ENCODE measurements at places on chromosomes 13 and 19.

- no peak overlapping the region for H3K4me3 ChIP-seq
- H3K4me1 ChIP-seq, result no peaks in the 10 kb centered on the region
- no peak overlapping the region for H3K27ac ChIP-seq
- H3K36me3 ChIP-seq, result no peaks in the 10 kb centered on the region
Observed at GRCh38 chr13:75495938-75496337, 14.0 kb upstream of the TBC1D4 start.

DNA sequence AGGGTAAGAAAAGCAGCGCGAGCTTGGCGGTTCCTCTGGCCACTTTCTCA is at the start of gene DMRTC2:
TSS of gene DMRTC2 (plus strand) at position 42 of the 50 bp plus-strand sequence. CDS start 2,387 bp downstream, outside the sequence.
- DNase-seq, result no peak
- no peaks in the 10 kb centered on the region for H3K36me3 ChIP-seq
- no peak within 1 kb of the TSS for H3K4me3 ChIP-seq
- no peaks in the 10 kb centered on the region for H3K27me3 ChIP-seq
- no peaks in the 10 kb centered on the region for H3K4me1 ChIP-seq

GRCh38 chr13:46100191-46100815 is 4.5 kb downstream of the CPB2 start:
- no peaks in the 10 kb centered on the region for H3K27me3 ChIP-seq
- H3K27ac ChIP-seq, result no peak overlapping the region
- H3K4me3 ChIP-seq, result no peak overlapping the region
- H3K36me3 ChIP-seq, result no peaks in the 10 kb centered on the region
- no peaks in the 10 kb centered on the region for H3K4me1 ChIP-seq

DNA sequence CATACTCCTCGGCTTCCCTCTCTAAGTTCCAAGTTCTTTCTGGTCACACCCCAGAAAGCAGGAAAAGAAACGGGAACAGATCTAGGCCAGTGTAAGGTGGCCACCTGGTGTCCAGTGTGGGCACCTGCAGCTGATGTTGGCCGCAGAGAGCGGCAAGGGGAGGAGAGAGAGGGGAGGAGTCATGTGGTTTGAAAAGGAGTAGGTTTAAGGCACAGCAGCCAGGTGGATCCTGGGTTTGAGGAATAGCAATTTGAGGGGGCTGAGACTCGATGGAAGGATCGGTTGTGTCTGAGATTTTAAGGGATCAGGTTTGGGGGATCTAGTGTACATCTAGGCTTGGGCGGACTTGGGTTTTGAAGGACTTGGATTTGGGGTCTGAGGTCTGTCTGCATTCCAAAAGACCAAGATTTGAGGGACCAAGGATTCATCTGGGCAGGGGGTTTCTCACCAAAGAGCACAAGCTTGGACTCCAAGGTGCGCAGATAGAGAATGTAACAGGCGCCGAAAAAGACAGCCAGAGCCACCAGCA is 1.2 kb downstream of the RABAC1 start:
- DNase-seq, result no peak
- no peaks in the 10 kb centered on the region for H3K27me3 ChIP-seq
- peak overlapping the region; percentile 93 for H3K27ac ChIP-seq
- peaks cover 12% of the 10 kb centered on the region for H3K36me3 ChIP-seq

- H3K4me3 ChIP-seq, result peak overlapping the region; percentile 52
- peak overlapping the region; percentile 70 for H3K27ac ChIP-seq
- no peak for DNase-seq
Observed at GRCh38 chr13:93227878-93228642, 1.5 kb downstream of the GPC6 start.

- H3K27me3 ChIP-seq, result no peaks in the 10 kb centered on the region
- H3K36me3 ChIP-seq, result no peaks in the 10 kb centered on the region
- no peak for DNase-seq
- no peaks in the 10 kb centered on the region for H3K4me1 ChIP-seq
- H3K27ac ChIP-seq, result no peak overlapping the region
- no peak overlapping the region for H3K4me3 ChIP-seq
Observed at GRCh38 chr13:98339684-98340425, 162.8 kb upstream of the RNF113B start.

DNA sequence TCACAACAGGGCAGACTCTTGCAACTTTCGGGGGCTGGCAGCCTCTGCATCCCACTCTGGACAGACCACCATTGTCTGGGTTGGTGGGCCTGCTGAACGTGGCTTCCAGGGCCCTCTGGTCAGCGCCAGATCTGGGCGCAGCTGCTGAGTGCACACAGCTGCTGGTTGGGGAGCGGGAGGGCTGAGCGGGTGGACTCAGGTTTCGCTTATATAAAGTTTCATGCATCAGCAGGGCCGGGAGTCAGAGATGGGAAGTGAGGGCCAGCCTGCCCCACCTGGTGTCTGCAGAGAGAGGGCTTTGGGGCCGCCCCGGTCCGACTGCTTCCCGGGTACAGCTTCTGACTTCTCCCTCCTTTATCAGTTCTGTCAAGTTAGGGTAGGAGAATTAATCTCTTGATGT is 6.9 kb downstream of the ARHGEF7 start:
- H3K27me3 ChIP-seq, result no peaks in the 10 kb centered on the region
- H3K27ac ChIP-seq, result peak overlapping the region; percentile 89
- no peak overlapping the region for H3K4me3 ChIP-seq
- H3K36me3 ChIP-seq, result no peaks in the 10 kb centered on the region
- peaks cover 44% of the 10 kb centered on the region for H3K4me1 ChIP-seq

GRCh38 chr13:71775966-71776365 is 91.0 kb downstream of the DACH1 start:
- no peaks in the 10 kb centered on the region for H3K4me1 ChIP-seq
- no peak overlapping the region for H3K27ac ChIP-seq
- DNase-seq, result no peak
- no peaks in the 10 kb centered on the region for H3K27me3 ChIP-seq

GRCh38 chr19:17540174-17540573 is 15.3 kb upstream of the COLGALT1 start:
- H3K27me3 ChIP-seq, result no peaks in the 10 kb centered on the region
- H3K4me1 ChIP-seq, result peaks cover 11% of the 10 kb centered on the region
- no peak overlapping the region for H3K27ac ChIP-seq

GRCh38 chr19:3615524-3616135 is 9.0 kb upstream of the TBXA2R start:
- no peaks in the 10 kb centered on the region for H3K36me3 ChIP-seq
- H3K27me3 ChIP-seq, result no peaks in the 10 kb centered on the region
- H3K4me3 ChIP-seq, result no peak overlapping the region
- peaks cover 17% of the 10 kb centered on the region for H3K4me1 ChIP-seq

GRCh38 chr13:75715601-75716523 is 79.7 kb downstream of the LMO7 start:
- no peaks in the 10 kb centered on the region for H3K4me1 ChIP-seq
- no peaks in the 10 kb centered on the region for H3K36me3 ChIP-seq
- DNase-seq, result no peak
- H3K4me3 ChIP-seq, result no peak overlapping the region
- no peak overlapping the region for H3K27ac ChIP-seq

GRCh38 chr13:98445340-98446233 is 131.3 kb downstream of the STK24 start:
- H3K4me3 ChIP-seq, result no peak overlapping the region
- H3K27ac ChIP-seq, result peak overlapping the region; percentile 79
- no peak for DNase-seq

DNA sequence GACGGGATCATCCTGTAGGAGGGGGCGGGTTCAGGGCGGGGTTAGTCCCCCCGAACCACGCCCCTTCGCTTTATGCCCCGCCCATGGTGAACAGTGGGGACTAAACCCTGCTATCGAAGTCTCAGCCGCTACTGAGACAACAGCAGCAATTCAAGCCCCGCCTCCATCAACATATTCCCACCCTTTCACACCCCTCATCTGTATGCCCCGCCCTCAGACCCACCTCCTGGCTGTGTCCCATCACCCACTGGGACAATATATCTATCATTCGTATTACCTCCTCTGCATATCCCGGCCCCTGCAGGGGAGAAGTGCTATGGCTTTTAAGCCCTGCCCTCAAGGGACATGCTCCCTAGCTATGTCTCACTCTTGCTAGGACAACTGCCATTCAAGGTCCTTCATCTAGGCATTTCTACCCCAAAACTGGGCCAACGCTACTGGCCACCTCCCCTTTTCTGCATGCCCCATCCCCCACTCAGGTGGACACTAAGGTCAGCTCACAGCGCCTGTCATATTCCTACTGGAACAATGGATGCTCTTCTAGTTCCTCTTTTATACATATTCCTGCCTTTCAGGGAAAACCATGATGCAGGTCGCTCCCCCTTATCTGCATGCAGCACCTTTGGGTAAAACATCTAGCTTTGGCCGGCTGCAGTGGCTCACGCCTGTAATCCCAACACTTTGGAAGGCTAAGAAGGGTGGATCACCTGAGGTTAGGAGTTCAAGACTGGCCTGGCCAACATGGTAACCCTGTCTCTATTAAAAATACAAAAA is 11.9 kb downstream of the LRFN1 start:
- no peak for DNase-seq
- H3K27me3 ChIP-seq, result peaks cover 8% of the 10 kb centered on the region
- H3K4me3 ChIP-seq, result no peak overlapping the region
- no peaks in the 10 kb centered on the region for H3K36me3 ChIP-seq

GRCh38 chr19:33407716-33408115 is 34.2 kb downstream of the CEBPG start:
- H3K4me3 ChIP-seq, result no peak overlapping the region
- H3K4me1 ChIP-seq, result peaks cover 14% of the 10 kb centered on the region
- H3K36me3 ChIP-seq, result no peaks in the 10 kb centered on the region

DNA sequence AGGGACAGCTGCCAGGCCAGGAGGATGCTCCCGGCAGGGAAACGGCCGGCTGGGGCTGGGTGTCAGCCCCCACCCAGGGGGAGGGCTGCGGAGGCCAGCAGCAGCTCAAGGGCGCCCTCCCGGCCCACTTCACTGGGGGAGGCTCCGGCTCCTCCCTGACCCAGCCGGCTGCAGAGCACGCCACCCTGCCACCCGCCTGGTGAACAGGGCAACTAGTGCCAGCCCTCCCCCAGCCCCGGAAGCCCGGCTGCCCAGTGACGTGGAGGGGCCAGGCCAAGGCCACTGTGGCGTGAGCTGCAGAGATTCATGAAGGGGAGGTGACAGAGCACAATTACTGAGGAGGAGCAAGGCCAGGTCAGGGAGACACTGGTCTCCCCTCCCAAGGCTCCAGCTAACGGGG is 14.7 kb downstream of the REXO1 start:
- no peak overlapping the region for H3K4me3 ChIP-seq
- DNase-seq, result no peak
- H3K27ac ChIP-seq, result no peak overlapping the region
- H3K36me3 ChIP-seq, result no peaks in the 10 kb centered on the region
- H3K4me1 ChIP-seq, result peaks cover 51% of the 10 kb centered on the region

DNA sequence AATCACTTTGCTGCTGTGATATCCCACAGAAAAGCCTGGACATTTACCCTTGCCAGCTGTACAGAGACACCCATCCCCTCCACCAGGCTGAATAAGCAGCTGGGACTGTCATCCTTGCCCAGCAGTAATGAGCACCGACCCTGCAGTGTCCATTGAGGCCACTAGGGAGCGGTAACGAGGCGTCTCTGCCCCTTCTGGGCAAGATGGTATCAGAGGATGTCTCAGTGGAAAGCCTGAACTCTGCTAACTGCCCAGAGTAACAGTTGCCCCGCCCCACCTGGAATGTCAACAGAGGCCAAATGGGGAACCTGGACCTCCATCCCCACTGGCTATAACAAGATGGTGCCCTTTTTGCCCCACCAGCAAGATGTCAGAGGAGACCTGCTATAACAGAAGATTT is 22.8 kb upstream of the CEACAM20 start:
- no peak overlapping the region for H3K4me3 ChIP-seq
- H3K36me3 ChIP-seq, result no peaks in the 10 kb centered on the region
- no peak overlapping the region for H3K27ac ChIP-seq
- no peak for DNase-seq
- no peaks in the 10 kb centered on the region for H3K4me1 ChIP-seq

DNA sequence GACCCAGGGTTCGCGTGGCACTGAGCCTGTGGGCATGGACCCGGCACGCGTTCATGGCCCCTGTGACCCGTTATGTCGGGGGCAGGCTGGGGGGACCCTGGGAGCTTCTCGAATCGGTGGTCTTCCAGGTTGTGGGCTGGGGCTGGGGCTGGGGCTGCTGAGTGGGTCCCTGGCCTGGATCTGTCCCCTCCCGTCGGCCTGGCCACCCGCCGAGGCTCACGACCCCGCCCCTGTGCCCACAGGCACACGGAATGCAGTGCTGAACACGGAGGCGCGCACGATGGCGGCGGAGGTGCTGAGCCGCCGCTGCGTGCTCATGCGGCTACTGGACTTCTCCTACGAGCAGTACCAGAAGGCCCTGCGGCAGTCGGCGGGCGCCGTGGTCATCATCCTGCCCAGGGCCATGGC is 6.5 kb downstream of the NCLN start:
- H3K27me3 ChIP-seq, result no peaks in the 10 kb centered on the region
- H3K27ac ChIP-seq, result no peak overlapping the region
- no peak for DNase-seq
- H3K36me3 ChIP-seq, result no peaks in the 10 kb centered on the region

GRCh38 chr19:29006057-29006735 is 206.8 kb downstream of the UQCRFS1 start:
- H3K27ac ChIP-seq, result peak overlapping the region; percentile 66
- no peaks in the 10 kb centered on the region for H3K27me3 ChIP-seq

GRCh38 chr19:45805719-45806118 is 9.4 kb downstream of the RSPH6A start:
- H3K36me3 ChIP-seq, result no peaks in the 10 kb centered on the region
- H3K4me3 ChIP-seq, result no peak overlapping the region
- DNase-seq, result no peak
- H3K4me1 ChIP-seq, result peaks cover 7% of the 10 kb centered on the region
- H3K27ac ChIP-seq, result no peak overlapping the region

DNA sequence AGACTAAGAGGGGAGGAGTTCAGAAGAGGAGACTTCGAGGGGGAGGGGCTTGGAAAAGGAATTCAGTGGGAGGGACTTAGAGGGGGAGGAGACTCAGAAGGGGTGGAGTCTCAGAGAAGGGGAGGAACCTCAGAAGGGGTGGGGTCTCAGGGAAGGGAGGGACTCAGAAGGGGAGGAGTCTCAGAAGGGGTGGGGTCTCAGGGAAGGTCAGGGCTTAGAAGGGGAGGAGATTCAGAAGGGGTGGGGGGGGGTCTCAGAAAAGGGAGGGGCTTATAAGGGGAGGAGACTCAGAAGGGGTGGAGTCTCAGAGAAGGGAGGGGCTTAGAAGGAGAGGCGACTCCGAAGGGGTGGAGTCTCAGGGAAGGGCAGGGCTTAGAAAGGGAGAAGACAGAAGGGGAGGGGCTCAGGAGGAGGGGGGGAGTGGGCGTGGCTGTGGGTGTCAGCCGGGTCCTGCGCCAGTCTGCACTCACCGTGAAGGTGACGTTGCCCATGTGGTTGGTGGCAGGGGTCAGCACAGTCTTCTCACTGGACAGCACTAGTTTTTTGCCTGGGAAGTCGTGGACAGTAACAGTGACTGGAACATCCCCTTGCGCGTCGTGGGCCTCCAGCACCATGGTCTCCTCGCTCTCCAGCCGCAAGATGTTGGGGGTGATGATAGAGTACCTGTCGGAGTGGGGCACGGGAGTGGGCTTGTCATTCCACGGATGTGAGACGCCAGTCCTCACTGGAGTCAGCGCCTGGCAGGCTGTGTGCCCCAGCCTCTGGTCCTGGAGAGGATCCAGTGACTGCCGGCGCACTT is 1.5 kb downstream of the C3 start:
- DNase-seq, result no peak
- no peaks in the 10 kb centered on the region for H3K36me3 ChIP-seq
- no peaks in the 10 kb centered on the region for H3K27me3 ChIP-seq
- H3K4me3 ChIP-seq, result no peak overlapping the region
- H3K27ac ChIP-seq, result no peak overlapping the region
- H3K4me1 ChIP-seq, result peaks cover 18% of the 10 kb centered on the region

GRCh38 chr13:32224916-32225315 is 90.2 kb downstream of the ZAR1L start:
- peaks cover 11% of the 10 kb centered on the region for H3K36me3 ChIP-seq
- H3K27me3 ChIP-seq, result no peaks in the 10 kb centered on the region
- DNase-seq, result no peak
- no peaks in the 10 kb centered on the region for H3K4me1 ChIP-seq
- H3K27ac ChIP-seq, result no peak overlapping the region
- no peak overlapping the region for H3K4me3 ChIP-seq

All from vagina (tissue), 2 donors.